Right lung (tissue), 10 donors: ENCODE measurements at places on chromosomes 4 and X.

DNA sequence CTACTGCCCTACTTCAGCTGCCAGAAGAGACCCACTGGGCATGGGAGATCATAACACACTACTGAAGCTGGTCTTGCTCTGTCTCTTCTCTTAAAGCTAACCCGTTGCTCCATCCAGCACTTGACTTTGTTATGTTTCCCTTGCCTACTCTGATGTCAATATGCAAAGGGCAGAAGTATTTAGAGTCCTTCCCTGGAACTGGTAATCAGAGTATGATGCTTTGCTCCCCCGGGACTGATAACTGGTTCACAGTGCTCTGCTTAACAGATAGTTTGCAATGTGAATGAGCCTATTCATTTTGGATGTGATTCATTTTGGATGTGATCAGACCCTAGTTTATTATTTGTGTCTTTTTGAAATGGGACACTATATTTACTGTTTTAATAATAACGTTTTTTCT lies 12.3 kb upstream of the UCP1 start:
- DNase-seq, result no peak

- DNase-seq, result no peak
Measured at GRCh38 chr4:68803013-68803412, 12.8 kb upstream of the UGT2B10 start.

- DNase-seq, result peak; percentile 33
Measured at GRCh38 chr4:168076989-168077725, 15.2 kb upstream of the ANXA10 start.

DNA sequence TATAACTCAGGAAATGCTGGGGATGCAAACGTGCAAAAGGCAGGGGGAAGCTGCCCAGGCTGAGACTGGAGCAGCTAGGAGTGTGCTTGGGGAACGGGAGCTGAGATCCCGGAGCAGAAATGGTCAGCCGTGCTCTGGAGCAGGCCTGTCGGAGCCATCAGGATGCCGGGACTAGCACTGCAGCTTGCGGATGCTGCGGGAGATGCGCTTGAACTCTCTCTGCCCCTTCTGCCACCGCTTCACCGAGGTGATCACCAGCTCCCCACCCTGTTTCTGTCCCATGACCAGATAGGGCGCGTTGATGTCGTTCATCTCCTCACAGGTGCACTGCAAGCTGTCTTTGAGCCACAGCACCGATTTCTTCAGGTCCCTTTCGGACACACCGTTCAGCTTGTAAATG lies 7.6 kb downstream of the SFRP2 start:
- DNase-seq, result no peak

- DNase-seq, result peak; percentile 32
Measured at GRCh38 chrX:141341341-141341740, 99.0 kb upstream of the SPANXC start.

DNA sequence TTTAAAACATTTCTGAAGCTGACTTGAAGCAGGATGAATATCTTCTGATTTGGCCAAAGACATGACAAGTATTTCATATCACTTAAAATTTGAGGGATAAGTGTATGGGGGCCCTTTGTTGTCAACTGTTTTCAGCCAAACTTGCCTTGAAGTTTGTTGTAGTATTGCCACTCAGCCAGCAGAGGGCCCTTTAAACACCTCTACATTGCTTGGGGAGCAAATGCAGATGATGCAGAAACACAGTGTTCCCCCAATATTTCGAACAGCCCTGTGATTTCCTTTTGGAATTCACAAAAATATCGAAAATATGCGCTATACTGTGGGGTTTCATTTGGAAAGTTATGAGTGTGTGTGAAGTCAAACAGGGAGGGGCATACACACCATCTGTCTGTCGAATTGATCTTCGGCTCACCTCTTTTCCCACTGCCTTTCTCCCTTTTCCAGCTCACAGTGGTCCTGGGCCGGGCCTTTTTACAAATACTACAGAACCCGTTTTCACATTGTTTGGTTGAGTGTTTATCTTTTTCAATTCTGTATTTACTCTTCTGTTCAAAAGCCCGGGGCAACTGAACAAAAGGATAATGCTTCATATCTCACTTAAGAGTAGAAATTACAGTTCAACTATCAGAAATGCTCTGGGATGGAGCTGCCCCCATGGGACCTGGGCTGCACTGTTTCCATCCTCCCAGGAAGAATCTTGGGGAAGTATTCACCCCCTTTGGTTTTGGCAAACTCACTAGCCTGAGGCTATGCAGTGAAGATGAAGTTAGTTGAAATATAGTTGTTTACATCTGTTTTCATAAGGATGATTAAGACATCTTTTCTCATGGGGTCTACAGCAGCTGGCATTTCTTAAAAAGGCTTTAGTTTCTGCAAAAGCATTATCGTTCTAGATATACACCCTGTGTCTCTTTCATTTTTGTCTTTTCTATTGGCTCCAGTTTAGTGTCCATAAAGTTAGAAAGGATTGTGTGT lies 137.6 kb downstream of the EGF start:
- no peak for DNase-seq

GRCh38 chrX:15343075-15343476 lies 7.8 kb upstream of the PIGA start:
- peak; percentile 74 for DNase-seq

GRCh38 chrX:9737363-9737762 lies 28.3 kb downstream of the GPR143 start:
- no peak for DNase-seq

DNA sequence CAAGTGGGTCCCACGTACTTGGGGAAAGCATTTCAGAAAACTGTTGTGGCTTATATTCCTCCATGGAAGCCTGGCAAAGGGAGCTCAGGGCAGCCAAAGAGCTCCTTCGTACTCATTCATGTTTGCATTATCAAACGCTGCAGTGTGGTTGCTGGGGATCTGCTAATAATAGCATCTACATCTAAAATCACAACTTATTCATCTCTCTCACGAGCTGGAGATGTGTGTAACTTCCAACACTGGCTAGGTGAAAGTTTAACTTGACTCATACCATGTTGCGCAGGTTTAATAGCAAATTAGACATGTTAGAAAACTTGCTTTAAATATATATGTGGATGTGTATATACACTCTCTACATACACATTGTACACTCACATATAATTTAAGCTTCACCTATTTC lies 415.1 kb downstream of the AFF2 start:
- DNase-seq, result no peak

GRCh38 chr4:79476196-79476595 lies 68.2 kb upstream of the GK2 start:
- no peak for DNase-seq

- no peak for DNase-seq
Measured at GRCh38 chrX:20300822-20301221, 34.1 kb upstream of the RPS6KA3 start.
